ENCODE measurements at places on chromosomes 7 and 10. TPM values are rescaled to one million over a fixed set of nuclear protein-coding genes. Genes with fewer than 3 reads are reported as not detected.

DNA sequence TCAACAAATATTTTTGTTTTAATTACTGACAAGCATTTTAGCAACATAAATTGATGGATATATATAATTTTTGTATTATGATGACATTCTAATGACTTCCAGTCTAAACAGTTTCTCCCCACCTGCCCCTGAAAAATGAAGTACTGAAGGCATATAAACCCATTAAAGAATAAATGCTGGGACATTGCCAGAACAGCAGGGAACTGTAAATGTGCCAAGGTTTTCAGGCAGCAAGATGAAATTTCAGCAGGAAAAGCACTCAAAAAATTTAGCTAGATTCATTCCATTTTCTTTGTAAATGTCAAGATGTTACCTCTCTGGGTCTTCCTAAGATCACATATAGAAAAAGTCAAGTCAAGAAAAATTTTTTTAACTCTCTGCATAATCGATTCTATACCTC, 11.0 kb upstream of the TLL2 start:
- DNase-seq = no peak

DNA sequence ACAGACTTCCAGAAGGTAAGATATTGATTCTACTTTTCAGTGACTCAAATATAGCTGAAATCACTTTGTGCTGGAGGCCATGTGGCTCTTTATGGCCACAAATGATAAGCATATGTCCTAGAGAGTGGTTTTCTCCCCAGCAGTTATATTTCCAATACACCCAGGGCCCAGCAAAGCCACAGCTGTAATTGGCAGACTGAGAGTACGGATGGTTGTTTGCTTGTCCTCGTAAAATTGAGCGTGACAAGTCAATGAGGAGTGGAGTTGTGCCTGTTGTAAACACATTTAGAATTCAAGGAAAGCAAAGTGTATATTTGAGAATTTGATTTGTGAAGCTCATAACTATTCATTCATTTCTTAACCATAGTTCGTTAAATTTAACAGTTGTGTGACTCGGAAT, 201.8 kb downstream of the LHFPL3 start:
- no peak for DNase-seq

- no peak for DNase-seq
These were observed 28.0 kb downstream of the MINPP1 start for GRCh38 chr10:87532696-87533095.

MALRD1 gene
- 1.4 TPM for polyA plus RNA-seq

DNA sequence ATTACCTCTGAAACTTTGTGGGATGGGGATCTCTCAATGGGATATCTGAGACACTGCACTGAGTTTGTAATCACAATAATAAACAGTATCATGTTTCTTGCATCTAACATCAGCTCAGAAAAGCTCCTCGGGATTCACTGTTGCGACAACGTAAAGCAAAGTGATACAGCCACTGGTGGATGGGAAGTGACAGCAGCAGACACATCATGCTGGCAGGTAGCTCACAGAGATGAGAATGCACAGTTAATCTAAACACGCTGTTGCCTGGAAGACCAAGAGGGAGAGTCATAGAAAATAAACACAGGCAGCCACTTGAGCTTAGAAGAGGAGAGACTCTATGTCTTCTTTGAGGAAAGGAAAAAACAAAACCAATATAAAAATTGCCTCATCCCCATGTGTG, 513.8 kb downstream of the MAGI2 start:
- DNase-seq = no peak

ZNF722 gene
- polyA plus RNA-seq = not detected

ADRA2A gene
- polyA plus RNA-seq = 2.7 TPM

DNA sequence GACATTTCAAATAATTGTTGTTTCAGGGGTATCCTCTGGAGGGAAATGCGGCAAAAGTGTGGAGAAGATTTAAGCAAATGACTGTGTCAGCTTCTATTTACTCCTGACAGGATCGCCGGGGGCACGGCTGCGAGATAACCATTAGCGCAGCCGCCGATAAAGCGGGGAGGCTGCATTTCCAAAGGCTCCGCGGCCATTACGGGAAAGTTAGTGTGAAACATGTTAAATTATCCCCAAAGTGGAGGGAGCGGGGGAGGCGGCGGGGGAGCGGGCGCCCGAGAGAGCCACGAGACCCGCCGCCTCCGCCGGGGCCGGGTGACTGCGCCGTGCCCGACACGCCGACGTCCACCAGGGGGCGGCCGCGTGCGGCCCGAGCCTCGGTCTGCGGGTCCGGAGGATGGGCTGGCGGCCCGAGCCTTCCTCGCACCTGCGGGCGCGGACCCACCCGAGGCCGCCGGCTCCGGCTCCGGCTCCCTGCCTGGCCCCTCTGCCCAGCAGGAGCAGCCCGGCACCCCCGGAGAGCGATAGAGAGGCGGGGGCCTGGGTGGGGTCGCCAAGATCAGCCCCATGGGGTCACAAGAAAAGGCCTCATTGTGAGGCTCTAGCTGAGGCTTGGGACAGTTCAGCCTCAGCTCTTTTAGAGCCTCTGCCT, 74.4 kb upstream of the PAX2 start:
- no peak for DNase-seq

ANXA8 gene
- 0.10 TPM for polyA plus RNA-seq

- DNase-seq = no peak
These were observed 188.7 kb downstream of the ADARB2 start for GRCh38 chr10:1548596-1548995.

DNA sequence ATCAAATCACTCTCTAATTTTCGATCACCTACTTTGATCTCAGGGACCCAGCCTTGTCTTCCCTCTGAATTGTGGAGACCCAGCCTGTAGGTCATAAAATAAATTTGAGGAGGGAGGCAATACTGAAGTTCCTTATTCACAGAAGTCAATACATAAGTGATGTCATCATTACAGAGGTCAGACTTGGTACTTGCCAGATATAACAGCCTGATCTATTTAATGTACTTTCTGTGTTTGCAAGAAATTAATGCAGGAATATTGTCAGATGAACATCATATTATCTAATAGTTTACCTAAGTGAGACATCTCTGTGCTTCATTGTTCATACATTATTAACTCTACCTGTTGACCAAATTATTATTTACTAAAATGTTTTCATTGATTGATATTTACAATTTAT, 105.6 kb downstream of the GPAM start:
- no peak for DNase-seq

DNA sequence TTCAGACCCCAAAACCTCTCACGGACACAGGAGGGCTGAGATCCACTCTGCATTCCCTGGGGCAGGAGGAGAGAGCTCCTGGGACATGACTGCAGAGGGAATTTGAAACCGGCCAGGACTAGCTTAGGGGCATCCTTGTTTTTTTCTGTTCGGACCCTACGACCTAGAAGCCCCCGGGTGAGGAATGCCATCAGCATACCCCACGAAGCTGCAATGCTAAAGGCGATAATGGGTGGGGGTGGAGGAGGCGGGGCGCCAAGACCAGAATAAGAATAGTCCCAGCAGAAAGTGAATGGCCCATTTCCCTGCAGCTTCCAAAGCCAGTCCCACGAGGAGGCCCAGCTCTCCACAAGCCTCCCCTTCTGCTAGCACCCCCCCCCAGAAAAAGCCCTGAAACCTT, 4.0 kb downstream of the PDGFA start:
- DNase-seq = no peak

DNA sequence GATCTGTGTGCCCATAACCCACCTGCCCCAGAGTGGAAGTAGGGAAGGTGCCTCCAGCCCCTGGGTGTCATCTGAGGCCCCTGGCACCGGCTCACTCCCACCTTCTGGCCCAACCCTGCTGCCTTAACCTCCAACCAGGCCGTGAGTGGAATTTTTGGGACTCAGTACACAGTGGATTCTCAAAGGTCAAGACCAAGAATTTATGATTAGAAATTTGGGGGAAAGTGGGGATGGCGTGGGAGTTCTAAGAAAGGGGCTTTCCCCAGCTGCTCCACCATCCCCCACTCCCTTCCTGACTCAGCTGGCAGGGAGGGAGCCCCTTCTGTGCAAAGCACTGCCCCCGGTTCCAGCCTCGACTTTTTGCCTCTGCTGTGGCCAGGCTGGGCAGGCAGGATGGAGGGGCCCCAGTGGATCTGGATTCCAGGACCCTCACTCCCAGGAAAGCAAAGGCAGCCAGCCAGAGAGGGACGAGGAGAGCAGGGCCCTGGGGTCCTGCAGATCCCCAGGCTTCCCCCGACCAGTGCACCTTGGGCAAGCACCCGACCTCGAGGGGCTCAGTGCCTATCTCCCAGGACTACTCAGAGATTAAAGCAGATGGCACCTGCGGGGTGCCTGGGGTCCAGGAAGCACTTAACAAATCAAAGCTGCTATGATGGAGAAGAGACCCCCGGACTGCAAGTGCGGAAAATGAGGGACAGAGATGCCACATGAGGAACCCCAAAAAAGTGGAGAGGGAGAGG, 12.8 kb downstream of the SPOCK2 start:
- DNase-seq = no peak

DNA sequence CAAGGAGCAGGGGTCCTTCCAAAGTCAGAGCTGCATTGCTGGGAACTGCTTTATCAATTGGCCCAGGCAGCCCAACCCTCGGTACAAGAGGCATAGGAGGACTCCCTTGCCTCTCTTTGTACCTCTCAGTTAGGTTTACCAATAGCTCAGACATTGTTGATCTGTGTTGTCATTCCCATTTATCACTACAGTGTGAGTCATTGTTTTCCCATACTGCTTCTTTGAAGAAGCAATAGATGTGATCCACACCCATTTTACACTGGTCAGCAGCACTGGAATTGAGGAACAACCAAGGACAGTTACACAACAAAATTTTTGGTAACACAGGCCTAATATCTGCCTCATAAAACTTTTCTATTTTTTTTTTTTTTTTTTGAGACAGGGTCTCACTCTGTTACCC, 307.2 kb downstream of the SNX13 start:
- no peak for DNase-seq

BMPER gene
- 20.4 TPM for polyA plus RNA-seq

DNA sequence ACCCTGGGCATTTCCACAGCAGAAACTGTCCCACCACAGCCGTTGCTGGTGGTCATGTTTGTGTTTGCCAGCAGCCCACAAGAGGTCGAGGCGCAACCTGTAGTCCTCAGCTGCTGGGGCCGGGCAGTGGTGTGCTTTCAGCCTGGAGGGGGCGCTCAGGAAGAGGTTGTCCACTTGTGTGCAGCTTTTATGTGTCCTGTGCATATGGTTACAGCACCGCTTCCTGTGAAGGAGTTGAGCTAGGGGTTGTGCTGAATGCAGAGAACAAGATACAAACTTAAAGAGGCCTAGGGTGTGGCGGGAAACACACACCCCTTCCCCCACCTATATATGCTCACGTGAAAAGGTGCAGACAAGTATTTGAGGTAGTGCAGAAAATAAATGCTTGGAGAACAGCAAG, 29.5 kb upstream of the PFKFB3 start:
- DNase-seq = no peak

DNA sequence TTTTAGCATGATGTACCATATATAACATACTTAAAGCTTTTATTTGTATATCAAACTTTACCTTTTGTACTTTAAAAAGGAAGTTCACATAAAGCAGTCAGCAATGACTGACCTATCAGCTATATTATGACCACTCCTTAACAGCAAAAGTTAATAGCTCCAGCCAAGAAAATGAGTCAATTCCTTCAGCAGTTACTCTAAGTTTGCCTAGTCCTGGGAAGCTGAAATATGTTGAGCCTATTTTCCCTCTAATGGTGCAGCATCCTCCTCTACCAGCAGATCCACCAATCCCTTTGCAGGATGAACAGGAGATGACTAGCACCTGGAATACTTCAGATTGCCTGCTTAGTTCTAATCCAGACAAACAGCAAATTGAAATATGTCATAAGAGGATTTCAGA, 64.2 kb downstream of the CUL2 start:
- DNase-seq = no peak

MKX gene
- 0.05 TPM for polyA plus RNA-seq

GRCh38 chr10:13690281-13690825, 103.6 kb downstream of the PRPF18 start:
- no peak for DNase-seq

GRCh38 chr7:82605247-82605864, 161.8 kb upstream of the CACNA2D1 start:
- DNase-seq = peak; percentile 14

- no peak for DNase-seq
These were observed 46.3 kb upstream of the PIK3CG start for GRCh38 chr7:106818736-106819135.

- DNase-seq = no peak
These were observed 142.9 kb downstream of the NOC3L start for GRCh38 chr10:94219829-94220228.

NUDT1 gene
- polyA plus RNA-seq = 25.4 TPM

DNA sequence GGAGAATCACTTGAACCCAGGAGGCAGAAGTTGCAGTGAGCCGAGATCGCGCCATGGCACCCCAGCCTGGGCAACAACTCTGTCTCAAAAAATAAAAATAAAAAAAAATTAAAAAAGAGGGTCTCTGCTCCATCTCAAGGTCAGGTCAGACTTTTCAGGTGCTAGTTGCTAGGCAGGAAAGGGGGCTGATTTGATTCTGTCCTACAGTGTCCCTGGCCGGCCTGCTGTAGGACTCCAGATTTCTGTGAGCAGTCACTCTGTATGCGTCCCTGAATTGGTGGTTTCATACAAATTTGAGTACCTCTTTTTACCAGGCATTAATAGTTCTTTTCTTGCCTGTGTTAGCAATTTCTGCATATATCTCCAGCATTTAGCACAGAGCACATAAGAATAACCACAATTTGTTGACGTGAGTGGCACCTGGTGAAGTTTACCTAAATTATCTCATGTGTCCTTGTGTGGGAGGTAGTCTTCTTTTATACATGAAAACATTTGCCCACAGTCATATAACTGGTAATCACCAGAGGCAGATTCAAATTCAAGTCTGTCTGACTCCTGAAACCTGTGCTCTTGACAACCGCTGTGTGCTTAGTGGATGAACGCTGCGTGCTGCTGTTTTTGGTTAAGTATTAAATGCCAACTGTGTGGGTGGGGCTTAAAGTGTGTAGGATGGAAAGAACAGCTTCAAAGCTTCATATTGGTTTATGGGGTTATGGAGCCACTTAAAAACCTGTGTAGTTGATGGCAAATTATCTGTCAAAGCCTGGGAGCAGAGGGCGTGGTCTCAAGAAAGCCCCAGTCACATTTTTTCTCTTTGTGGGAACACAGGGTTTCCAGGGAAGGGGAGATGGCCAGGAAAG, 3.2 kb upstream of the ZNF775 start:
- DNase-seq = no peak

GARS1 gene
- 81.7 TPM for polyA plus RNA-seq

C7orf57 gene
- 0.43 TPM for polyA plus RNA-seq

FAM237B gene
- polyA plus RNA-seq = 0.33 TPM

GRCh38 chr10:35423505-35424306, 87.4 kb downstream of the CCNY start:
- no peak for DNase-seq

- no peak for DNase-seq
These were observed 2.8 kb upstream of the FLNC start for GRCh38 chr7:128827248-128827958.

EVX1 gene
- polyA plus RNA-seq = 0.12 TPM

- DNase-seq = no peak
These were observed 106.9 kb upstream of the CSTF2T start for GRCh38 chr10:51806079-51806835.

- no peak for DNase-seq
These were observed 122.2 kb downstream of the MPP7 start for GRCh38 chr10:28180654-28181053.

GRM3 gene
- 0.21 TPM for polyA plus RNA-seq

BUD31 gene
- 105 TPM for polyA plus RNA-seq
